ENCODE measurements at places on chromosomes 3 and 15. TPM values are rescaled to one million over a fixed set of nuclear protein-coding genes. Genes with fewer than 3 reads are reported as not detected.

GRCh38 chr15:59611276-59612260 lies at the start of gene GCNT3:
Gene GCNT3, plus strand, starts transcription at chr15:59611783. Its CDS starts 6,456 bp downstream, at chr15:59618239.
- DNase-seq, result no peak

The FSTL1 gene
- total RNA-seq, result 389 TPM

- no peak for DNase-seq
Measured at GRCh38 chr15:70669966-70670658, 93.2 kb downstream of the UACA start.

The IL5RA gene
- 0.18 TPM for total RNA-seq

- no peak for DNase-seq
Measured at GRCh38 chr3:111047042-111047441, 24.6 kb upstream of the NECTIN3 start.

The JAGN1 gene
- 116 TPM for total RNA-seq

All from adrenal gland (tissue), 19 donors.